Activated CD8-positive, alpha-beta memory T cell treated with anti-CD3 and anti-CD28 coated beads for 1 hour (primary cell): ENCODE measurements at places on chromosomes 5 and 9.

GRCh38 chr5:51806677-51807076 is 423.4 kb downstream of the ISL1 start:
- no peak for DNase-seq

DNA sequence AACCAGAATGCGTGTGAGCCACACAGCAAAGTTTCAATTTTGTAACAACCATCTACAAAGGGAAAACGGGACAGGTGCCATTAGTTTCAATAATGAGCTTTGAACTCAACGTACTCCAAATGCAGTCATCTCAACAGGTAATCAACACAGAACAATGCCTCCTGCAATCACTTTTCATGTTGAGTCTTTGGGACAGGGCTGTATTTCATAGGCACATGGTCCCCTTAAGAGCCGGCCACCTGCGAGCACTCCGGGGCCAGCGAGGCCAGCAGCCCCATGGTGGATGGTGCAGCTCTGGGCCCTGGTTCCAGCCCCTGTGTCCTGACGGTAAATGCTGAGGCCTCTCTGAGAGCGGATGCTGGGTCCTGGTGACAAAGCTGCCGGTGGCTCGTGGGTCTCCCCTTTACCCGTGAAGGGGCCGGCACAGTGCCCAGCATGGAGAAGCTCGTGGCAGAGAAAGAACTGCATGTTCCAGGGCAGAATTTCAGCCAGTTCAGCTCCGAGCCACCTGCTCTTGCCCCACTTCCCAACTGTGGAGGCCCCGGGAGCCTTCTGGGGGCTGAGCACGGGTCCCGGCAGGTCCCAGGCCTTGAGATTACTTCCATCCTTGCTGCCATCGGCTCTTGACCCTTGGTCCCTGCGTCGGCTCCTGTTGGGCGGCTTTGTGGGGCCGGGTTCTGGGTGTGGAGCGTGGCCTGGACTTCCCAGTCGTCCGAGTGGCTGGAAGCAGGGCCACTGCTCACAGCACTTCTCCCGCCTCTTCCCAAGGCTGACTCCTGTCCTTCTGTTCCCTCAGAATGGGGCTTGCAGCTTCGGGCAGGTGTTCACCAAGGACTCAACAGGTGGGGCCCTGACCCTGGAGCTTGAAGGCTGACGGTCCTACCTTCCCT is 26.1 kb upstream of the RNU6ATAC start:
- DNase-seq: no peak

DNA sequence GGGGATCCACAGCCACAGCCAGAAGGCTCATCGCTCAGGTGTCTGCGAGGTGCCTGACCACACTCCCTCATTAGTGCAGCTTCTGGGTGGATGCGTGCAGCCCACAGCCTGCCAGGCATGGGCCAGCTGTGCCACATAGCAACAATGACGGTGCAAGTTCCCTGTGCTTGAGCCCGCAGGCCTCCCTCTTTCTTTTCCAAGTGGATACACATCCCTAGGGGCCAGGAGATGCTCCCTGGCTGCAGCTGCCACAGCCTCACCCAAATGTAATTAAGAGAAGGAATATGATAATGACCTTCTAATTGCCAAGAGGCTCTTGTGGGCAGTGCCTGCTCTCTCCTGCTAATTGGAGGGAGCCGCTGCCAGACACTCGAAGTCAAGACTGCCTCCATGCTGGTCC is 116.0 kb upstream of the PPP1R26 start:
- DNase-seq: no peak

DNA sequence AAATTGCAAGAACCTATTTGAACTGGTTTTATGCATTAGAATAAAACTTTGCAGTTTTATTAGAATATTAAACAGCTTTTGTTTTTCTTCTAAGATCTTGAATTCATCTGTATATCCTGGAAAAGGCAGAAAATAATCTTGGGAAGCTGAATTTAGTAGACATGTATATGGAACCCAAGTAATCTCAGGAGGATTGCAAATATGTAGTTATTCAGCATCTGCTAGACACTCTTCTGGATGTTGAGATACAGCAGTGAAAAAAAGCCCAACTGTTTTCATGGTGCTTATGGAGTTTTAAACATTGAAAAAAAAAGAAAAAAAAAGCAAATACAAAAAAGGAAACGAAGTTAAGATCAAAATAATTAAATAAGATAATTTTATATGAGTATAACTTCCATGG is 922.2 kb upstream of the SEMA6A start:
- DNase-seq: no peak

GRCh38 chr5:163565492-163565891 is 60.1 kb downstream of the MAT2B start:
- no peak for DNase-seq

GRCh38 chr9:69179037-69179436 is 5.0 kb downstream of the TJP2 start:
- DNase-seq: no peak

DNA sequence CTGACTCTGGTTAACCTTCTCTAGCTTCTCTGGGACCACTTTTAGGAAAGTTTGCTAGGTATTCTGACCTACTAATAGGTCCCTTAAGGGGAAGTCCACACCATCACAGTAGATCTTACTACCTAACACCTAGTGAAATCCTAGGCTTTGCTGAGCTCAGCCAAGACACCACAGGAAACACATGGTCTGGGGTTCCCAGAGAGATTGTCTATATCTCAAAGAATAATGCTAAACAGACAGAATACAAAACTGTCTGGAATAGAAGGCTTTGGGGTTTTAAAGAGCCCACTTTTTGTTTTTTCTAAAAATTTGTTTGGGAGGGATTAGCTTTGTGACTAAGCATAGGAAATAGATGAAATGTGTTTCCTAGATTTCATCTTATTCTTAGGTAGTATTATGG is 395.1 kb downstream of the ARHGEF28 start:
- no peak for DNase-seq

DNA sequence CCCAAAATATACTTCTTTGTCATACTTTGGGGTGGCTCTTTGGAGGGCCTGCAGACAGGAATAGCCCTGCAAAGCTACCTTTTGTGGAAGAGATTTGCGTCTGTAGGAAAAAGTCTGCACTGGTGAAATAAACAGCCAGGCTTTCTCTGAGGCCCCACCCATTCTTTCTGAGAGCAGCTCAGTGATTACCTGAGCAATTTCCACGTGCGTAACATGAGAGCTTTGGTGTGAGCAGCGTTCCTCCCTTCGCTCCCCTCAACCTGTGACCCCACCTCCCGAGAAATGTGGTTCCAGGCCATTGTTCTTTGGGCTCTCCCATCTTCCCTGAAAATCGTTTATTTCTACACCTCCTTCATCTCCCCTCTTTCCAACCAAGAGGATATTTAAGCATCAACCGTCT is 23.8 kb upstream of the FBP1 start:
- DNase-seq: no peak

GRCh38 chr9:137880160-137880975 is 2.8 kb downstream of the CACNA1B start:
- no peak for DNase-seq

GRCh38 chr5:134534726-134535110 is 9.2 kb downstream of the JADE2 start:
- no peak for DNase-seq

- no peak for DNase-seq
These were observed 187.6 kb downstream of the CD180 start for GRCh38 chr5:67009028-67009427.

DNA sequence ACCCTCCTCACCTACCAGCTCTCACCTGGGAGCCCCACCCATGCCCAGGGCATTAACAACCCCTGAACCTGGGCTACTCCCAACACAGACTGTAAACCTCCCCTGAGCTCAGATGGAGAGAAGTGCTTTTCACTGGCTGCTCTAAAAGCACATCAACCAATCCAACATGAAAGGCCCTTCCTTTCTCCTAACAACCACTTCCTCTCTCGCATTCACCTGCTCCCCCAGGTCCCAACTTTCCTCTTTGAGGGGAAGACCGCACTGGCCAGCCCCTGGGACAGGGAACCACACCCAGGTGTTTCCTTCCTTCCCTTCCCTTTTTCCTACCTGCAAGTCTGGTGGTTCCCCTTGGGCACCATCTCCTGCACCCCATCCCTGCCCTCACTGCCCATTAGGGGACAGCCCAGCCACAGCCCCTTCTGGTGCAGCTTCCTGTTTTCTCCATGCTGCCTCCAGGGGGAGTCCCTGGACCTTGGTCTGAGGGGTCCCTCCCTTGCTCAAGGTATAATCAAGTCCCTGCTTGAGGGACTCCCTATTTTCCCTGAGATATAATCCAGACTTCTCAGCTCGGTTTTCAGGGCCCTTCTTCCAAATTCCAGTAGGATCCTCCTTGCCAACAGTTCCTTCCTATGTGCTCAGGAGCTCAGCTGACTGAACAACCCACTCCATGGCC is 30.5 kb upstream of the DAB2IP start:
- no peak for DNase-seq

GRCh38 chr9:94298949-94299599 is 29.4 kb downstream of the NUTM2F start:
- DNase-seq: no peak

- no peak for DNase-seq
These were observed 23.3 kb upstream of the TRIM14 start for GRCh38 chr9:98142182-98142907.

DNA sequence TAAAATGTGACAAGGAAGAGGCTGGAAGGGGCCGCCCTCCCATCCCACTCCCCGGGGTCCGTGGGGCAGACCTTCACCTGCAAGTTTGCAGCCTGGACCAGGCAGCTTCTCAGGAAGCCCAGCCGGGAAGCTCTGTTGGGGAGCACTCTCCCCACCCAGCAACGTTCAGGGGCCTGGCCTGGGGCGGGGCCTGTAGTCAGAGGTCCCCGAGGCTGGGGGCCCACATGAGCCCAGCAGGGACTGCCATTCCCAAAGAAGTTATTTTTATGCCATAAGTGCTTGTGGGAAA is 32.7 kb upstream of the NOTCH1 start:
- no peak for DNase-seq

GRCh38 chr9:132008855-132009812 is 70.5 kb downstream of the MED27 start:
- no peak for DNase-seq

DNA sequence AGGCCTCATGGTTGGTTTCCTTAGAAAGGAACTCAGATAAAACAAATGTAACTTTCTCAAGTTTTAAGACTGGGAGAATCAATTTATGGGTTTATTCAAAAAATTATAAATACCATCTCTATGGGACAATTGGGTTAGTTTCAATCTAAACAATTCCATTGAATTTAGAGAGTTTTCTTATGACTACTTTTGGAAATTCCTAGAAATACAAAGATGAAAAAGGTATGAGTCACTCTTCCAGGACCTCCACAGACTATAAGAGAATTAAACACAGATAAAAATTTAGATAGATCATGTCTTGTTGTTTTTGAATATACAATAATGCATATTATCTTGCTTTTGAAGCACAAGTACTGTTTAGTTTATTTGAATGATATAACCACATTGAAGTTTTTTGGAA is 188.7 kb downstream of the CHSY3 start:
- no peak for DNase-seq

DNA sequence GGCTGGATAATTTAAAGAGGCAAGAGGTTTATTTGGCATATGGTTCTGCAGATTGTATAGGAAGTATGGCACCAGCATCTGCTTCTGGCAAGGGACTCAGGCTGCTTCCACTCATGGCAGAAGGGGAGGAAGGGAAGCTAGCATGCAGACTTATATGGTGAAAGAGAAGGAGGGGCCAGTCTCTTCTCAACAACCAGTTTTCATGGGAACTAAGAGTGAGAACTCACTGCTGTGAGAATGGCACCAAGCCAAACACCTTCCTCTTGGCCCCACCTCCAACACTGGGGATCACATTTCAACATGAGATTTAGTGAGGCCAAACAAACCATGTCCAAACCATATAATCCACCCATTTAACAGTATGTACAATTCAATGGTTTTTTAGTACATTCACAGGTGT is 113.3 kb upstream of the SHB start:
- DNase-seq: no peak

GRCh38 chr5:113237893-113238292 is 196.9 kb downstream of the TSSK1B start:
- DNase-seq: no peak

GRCh38 chr5:32325062-32325461 is 12.3 kb upstream of the MTMR12 start:
- DNase-seq: no peak

GRCh38 chr5:170791325-170791954 is 7.9 kb downstream of the GABRP start:
- DNase-seq: no peak

DNA sequence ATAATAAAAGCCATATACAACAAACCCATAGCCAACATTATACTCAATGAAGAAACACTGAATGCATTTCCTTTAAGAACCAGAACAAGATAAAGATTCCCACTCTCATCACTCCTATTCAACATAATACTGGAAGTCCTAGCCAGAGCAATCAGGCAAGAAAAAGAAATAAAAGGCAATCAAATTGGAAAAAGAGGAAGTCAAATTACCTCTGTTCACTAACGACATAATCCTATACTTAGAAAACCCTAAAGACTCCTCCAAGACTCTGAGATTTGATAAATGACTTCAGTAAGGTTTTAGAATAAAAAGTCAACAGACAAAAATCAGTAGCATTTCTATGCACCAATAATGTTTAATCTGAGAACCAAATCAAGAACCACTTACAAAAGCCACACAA is 36.6 kb upstream of the HTR4 start:
- no peak for DNase-seq

DNA sequence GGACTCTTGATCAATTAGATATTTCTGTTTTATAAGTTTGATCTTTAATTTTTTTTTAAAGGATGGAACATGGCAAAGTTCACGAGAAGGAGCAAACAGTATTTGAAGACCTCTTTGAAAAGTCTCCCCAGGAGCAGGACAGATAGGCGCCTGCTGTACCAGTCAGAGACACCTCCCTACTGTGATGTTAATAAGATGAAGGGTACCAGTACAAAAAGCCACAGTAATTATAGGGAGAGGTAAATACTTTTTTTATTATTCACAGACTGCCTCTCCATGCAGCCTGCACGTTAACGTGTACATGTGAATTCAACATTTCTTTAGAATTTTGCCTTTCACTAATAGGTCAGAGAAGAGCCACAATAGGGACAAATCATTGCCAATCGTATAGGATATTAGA is 146.5 kb upstream of the CDH6 start:
- no peak for DNase-seq

- no peak for DNase-seq
These were observed 47.1 kb upstream of the RAI14 start for GRCh38 chr5:34608859-34609648.

GRCh38 chr9:74403581-74403980 is 93.6 kb upstream of the RORB start:
- DNase-seq: no peak

DNA sequence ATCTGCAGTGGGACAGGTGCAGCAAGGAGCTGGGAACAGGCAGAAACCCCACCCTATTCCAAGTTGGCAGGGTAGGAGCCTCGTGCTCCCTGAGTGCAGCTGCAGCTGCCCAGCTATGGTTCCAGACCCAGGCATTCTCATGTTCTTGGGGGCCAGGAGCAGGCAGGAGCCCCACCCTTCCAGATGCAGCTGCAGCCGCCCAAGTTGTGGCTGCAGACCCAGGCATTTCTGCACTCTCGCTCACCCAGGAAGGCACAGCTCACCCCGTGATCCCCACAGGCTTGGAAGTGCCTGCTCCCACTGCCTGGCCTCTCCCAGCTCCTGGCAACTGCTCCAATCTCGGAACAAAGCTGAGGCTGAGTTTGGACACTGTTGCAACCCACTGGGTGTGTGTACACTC is 275.8 kb upstream of the ADRA1B start:
- DNase-seq: no peak
